ENCODE measurements at places on chromosomes 11 and 22. TPM values are rescaled to one million over a fixed set of nuclear protein-coding genes. Genes with fewer than 3 reads are reported as not detected.

PKDREJ gene
- 0.47 TPM for polyA plus RNA-seq

E2F8 gene
- polyA plus RNA-seq = 9.8 TPM

OR2D2 gene
- not detected for polyA plus RNA-seq

TRIM22 gene
- 7.7 TPM for polyA plus RNA-seq

ELFN2 gene
- 2.7 TPM for polyA plus RNA-seq

LSP1 gene
- 7.2 TPM for polyA plus RNA-seq

MCM5 gene
- 91.3 TPM for polyA plus RNA-seq

OR8B8 gene
- polyA plus RNA-seq = not detected

KCNK7 gene
- polyA plus RNA-seq = 0.27 TPM

ART1 gene
- not detected for polyA plus RNA-seq

PGGHG gene
- polyA plus RNA-seq = 22.2 TPM

WT1 gene
- polyA plus RNA-seq = 225 TPM

TXNRD2 gene
- 29.9 TPM for polyA plus RNA-seq

TBRG1 gene
- polyA plus RNA-seq = 41.9 TPM
